ENCODE measurements at places on chromosomes 1 and 21. TPM values are rescaled to one million over a fixed set of nuclear protein-coding genes. Genes with fewer than 3 reads are reported as not detected.
A peak's percentile ranks its signal among the peaks of the same experiment; 100 is the strongest.

DNA sequence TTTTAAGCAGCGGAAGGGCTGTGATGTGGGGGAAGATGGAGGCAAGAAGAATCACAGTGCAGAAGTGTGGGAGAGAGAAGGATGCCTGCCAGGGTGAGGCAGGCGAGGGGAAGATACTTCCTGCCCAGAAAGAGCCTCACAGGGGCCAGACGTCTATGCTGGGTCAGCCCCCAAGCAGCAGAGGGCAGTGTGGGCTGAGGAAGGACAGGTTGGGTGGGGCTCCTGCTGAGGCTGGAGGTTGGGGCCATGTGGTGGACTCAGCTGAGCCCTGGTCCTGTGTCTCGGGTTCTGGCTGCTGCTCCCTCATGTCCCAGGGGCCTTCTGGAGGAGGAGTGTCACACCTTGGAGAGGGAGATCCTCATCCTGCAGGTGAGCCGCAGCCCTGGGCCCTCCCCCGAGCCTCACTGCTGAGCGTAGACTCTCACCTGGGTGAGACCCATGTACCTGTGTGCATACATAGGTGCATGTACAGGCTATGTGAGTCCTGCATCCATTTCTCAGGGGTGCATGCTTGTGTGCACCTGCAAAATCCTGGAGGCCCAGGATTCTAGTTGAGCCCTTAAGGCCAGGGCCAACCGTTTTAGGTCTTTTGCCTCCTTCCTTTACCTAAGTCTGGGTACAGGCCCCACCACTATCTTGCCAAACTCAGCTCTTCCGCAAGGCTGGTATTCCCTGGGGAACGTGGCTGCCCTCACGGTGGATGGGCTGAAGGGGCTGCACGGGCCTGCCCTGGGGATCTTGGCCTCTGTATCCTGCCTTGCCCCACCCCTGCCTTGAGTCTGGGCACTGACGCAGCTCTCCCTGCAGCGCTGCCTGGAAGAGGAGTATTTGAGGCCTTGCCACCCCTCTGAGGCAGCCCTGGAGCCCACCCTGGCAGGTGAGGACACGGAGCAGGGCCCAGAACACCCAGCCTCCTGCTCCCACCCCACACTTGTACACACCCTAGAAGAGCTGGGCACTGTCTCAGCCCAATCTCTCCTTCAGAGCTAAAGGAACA, 3.7 kb downstream of the CCDC24 start:
- DNase-seq, result peak; percentile 39

- no peak for DNase-seq
Observed at GRCh38 chr1:30663596-30664091, 59.7 kb downstream of the MATN1 start.

DNA sequence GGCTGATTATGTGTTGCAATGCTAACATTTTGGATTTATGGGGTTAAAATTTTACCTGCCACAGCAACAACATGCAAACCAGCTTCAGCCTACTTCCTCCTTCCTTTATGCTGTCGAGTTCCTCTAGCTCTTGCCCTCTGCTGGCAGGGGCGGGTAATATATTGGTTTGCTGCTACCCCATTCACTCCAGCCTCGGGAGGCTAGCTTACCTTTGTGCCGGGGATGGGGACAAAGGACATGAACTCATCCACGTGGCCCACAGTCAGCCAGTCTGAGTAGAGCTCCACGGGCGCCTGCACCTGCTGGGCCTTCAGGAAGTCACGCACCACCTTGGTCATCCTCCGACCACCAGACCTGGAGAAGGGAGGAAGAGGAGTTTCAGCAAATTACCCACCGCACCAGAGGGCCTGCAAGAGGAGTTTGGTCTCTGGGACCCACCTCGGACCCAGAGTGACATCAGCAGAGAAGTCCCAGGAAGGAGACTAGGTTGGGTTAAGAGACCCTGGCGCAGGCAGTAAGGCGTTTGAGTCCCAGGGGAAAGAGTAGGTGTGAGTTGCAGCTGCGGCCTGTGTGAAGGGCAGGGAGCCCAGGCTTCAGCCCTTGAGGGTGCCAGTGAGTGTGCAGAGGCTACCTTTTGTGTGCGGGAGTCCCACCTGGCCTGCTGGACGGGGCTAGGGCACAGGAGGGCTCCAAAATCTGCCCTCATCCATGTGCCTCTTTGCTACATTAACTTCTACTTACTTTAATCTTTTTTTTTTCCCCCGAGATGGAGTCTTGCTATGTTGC, 21.8 kb upstream of the SDHB start:
- DNase-seq, result peak; percentile 57

DNA sequence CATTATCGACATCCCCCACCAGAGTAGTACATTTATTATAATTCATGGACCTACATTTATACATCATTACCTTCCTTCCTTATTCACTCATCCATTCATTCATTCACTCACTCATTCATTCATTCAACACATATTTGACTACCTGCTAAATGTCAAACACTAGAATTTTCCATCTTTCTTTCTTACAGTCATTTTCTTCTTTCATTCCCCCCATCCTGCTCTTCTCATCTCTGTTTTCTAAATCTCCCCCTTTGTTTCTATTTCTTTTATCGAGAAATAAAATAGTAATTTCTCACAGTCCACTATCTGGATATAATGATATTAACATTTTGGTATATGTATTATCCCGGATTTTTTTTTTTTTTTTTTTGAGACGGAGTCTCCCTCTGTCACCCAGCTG, 27.8 kb upstream of the FMO3 start:
- no peak for DNase-seq

- no peak for DNase-seq
Observed at GRCh38 chr21:37071561-37072273, 1.2 kb downstream of the PIGP start.

- no peak for DNase-seq
Observed at GRCh38 chr1:69163241-69163640, 404.5 kb upstream of the LRRC7 start.

The G0S2 gene
- total RNA-seq, result not detected

GRCh38 chr1:76073481-76073880, 1.1 kb upstream of the ST6GALNAC3 start:
- no peak for DNase-seq

- no peak for DNase-seq
Observed at GRCh38 chr1:7524341-7525337, 246.5 kb upstream of the VAMP3 start.

DNA sequence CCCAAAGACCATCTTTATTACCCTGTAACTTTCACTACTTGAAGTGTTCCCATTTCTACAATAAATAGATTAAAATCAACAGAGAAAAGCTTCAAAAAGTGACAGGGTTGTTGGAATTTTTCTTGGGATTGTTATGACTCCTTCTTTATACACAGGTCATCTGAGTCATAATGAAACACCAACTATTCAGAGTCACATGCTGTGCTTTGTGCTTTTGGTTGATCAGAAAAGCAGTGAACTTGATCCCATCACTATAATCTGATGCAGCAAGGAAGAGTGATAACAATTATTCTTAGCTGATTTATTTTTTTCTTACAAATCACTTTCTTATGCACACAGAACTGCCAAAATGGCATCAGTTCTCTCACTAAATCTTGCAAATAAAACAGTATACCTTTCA, 422.9 kb downstream of the PTBP2 start:
- no peak for DNase-seq

The PGBD5 gene
- not detected for total RNA-seq

DNA sequence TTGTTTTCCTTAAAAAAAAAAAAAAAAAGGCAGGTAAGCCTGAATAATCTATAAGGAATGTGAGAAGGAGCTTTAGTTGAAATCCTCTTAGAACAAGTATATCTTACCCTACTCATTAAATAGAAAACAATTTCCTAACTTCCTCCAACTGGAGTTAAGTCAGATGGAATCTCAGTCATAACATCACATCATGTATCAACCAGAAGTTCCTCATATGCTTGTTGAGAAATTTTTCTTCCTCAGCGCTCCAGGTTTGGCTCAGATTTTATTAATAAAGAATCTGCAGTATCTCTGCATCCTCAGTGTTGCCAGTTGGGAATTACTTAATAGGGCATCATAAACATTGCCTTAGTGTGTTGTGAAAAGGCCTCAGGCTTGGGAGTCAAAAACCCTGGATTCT, 37.6 kb downstream of the DUSP10 start:
- no peak for DNase-seq

DNA sequence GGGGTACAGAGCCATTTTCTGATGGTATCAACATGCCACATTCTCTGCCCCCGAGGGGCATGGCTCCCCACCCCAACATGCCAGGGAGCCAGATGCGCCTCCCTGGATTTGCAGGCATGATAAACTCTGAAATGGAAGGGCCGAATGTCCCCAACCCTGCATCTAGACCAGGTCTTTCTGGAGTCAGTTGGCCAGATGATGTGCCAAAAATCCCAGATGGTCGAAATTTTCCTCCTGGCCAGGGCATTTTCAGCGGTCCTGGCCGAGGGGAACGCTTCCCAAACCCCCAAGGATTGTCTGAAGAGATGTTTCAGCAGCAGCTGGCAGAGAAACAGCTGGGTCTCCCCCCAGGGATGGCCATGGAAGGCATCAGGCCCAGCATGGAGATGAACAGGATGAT, 50.6 kb downstream of the ACP6 start:
- DNase-seq, result no peak

The ANGPTL3 gene
- not detected for total RNA-seq

The RAB3B gene
- total RNA-seq, result 0.08 TPM

The CYP2J2 gene
- total RNA-seq, result 2.7 TPM

DNA sequence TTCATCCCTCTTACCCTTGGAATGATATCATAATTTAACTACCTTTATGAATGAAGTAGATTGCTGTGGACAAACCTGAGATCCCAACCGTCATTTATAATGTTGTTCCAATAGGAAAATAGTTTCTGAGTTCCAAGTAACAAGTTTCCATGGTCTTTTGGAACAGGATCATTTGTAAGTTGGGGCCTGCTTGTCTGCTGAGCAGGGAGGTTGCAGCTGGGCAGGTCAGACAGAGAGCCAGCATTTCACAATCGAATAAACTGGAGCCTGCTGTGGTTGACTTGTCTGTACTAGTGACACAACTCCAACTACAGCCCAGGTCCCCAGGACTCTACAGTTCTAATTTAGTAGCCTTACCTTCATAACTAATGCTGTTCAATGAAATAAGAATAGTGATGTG, 18.6 kb upstream of the RALGPS2 start:
- no peak for DNase-seq

The TGFB2 gene
- not detected for total RNA-seq

GRCh38 chr1:147545133-147545532, 3.8 kb downstream of the BCL9 start:
- DNase-seq, result peak; percentile 90

The ACTL8 gene
- total RNA-seq, result not detected

The PIK3C2B gene
- 26.2 TPM for total RNA-seq

DNA sequence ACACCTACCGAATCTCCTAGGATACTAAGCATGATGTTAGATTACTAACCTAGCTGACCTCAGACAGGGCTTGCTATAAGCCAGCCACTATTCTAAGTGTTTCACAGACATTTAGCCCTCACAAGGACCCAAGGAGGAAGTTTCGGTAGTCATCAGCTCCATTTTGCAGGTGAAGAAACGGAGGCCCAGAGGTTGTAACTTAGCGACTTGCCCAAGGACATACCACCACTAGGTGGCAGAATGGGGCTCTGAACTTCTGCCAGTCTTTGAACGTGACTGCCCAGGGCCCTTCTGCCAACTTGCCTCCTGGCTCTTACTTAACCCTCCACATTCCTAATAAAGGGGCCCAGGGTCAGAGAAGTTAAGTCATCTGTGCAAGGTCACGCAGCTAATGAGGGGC, 283.5 kb downstream of the C1orf94 start:
- DNase-seq, result peak; percentile 66

GRCh38 chr1:39628807-39629350, 10.6 kb downstream of the HEYL start:
- no peak for DNase-seq

GRCh38 chr1:150578272-150579109, 919 bp downstream of the MCL1 start:
- DNase-seq, result peak; percentile 67

GRCh38 chr21:38244885-38245869, 11.6 kb upstream of the KCNJ15 start:
- DNase-seq, result peak; percentile 80

The BGLAP gene
- total RNA-seq, result 2.8 TPM

DNA sequence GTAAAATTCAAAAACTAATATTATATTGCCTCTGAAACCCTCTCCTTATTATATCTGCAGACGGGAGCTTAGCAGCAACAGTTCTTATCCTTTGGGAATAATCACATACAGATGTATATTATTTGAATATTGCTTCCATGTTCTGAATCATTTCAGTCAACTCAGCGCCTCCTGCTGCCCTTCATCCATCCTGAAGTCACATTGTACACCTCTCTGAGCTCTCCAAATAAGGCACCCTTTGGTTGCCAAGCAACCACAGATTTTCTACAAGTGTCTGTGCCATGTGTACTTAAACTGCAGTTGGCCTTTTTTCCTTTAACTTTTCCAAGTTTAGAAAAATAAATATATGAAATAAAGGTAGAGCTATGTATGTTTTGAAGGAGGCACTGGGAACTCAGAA, 384.3 kb downstream of the LRRIQ3 start:
- DNase-seq, result no peak

- DNase-seq, result no peak
Observed at GRCh38 chr1:113976609-113977278, 2.5 kb upstream of the OLFML3 start.

DNA sequence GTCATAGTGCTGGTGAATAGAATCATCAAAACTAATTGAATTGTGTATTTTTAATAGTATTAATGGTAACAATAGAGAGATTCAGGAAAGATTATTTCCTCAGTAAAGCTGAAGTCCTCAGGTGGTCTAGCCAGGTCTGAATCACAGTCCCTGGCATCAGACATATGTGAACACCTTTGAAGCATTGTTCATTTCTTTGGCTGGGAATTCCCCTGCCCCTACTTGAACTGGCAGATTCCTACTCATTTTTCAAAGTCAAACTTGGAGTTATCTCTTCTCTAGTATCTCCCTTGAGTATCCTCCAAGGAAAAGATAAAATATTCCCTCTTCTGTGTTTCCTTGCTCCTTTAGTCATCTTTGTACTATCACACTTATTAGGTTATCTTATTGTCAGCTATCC, 759.8 kb downstream of the ADGRL2 start:
- no peak for DNase-seq

- DNase-seq, result no peak
Observed at GRCh38 chr1:211548321-211549091, 30.5 kb downstream of the SLC30A1 start.

Measured in activated CD8-positive, alpha-beta T cell treated with anti-CD3 and anti-CD28 coated beads, Interleukin-2, amount 10 ng/mL, durations not matched to agents 7 days and 5 days (primary cell).